ENCODE measurements at places on chromosomes 16 and 17.

GRCh38 chr17:35390156-35390555 is 16.7 kb upstream of the SLFN11 start:
- no peak for DNase-seq
- H3K4me3 ChIP-seq, result no peak overlapping the region
- no peaks in the 10 kb centered on the region for H3K27me3 ChIP-seq
- no peak overlapping the region for H3K27ac ChIP-seq
- no peaks in the 10 kb centered on the region for H3K36me3 ChIP-seq

- no peaks in the 10 kb centered on the region for H3K36me3 ChIP-seq
- H3K27ac ChIP-seq, result peak overlapping the region; percentile 29
- DNase-seq, result no peak
- H3K4me3 ChIP-seq, result no peak overlapping the region
Observed at GRCh38 chr16:81902025-81902424, 109.2 kb downstream of the SDR42E1 start.

DNA sequence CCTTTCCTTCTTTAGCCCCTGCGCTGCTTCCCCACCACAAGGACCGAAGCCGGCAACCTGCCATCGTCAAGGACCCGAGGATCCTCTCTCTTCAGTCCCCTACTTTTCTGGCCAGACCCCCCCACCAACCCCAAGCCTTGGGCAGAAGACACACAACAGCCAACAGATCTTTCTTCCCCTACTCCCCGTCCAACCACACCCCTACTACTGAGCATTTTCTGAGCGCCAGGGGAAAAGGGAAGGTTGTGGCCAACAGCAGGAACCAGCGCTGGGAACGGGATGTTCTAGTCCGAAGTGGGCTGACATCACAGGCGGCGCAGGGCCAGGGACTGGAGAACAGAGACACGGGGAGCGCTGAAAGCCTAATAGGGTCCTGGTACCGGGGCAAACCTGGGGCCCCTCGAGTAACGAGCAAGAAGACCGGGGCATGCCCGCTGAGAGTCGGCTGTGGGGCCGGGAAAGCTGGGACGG is 528 bp downstream of the PER1 start:
- H3K27ac ChIP-seq, result peak overlapping the region; percentile 99
- H3K36me3 ChIP-seq, result peaks cover 39% of the 10 kb centered on the region
- H3K4me3 ChIP-seq, result peak overlapping the region; percentile 81
- H3K27me3 ChIP-seq, result no peaks in the 10 kb centered on the region
- peaks cover 81% of the 10 kb centered on the region for H3K4me1 ChIP-seq

DNA sequence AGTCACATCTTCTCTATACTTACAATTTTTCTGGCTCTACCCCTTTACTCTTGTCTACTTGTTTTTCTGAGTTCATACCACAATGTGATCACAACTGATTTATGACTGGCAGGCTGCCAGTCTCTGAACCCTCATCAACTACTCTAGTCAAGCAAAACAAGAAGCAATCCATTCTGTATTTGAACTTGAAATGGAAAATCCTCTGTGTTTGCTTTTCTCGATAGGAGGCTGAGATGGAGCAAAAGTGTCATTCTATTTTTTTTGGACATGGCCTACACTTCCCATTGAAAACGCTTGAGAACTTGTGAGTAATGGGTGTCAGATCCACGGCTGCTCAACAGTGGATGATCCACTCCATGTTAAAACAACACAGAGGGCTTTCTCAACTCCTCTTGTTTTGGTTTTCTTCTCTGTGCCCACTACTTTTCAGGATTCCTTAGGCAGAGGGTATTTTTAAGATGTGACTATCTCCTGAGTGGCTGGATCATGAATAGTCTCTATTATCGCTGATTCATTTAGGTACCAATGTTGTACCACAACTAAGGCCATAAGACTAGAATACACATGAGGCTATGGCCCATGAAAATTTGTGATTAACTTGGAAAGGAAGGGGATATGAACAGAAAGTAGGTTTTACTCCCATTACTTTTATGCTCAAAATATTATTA is 11.7 kb downstream of the TMEM100 start:
- peaks cover 30% of the 10 kb centered on the region for H3K4me1 ChIP-seq
- no peaks in the 10 kb centered on the region for H3K36me3 ChIP-seq
- DNase-seq, result no peak
- H3K27ac ChIP-seq, result peak overlapping the region; percentile 18
- H3K4me3 ChIP-seq, result no peak overlapping the region
- no peaks in the 10 kb centered on the region for H3K27me3 ChIP-seq

DNA sequence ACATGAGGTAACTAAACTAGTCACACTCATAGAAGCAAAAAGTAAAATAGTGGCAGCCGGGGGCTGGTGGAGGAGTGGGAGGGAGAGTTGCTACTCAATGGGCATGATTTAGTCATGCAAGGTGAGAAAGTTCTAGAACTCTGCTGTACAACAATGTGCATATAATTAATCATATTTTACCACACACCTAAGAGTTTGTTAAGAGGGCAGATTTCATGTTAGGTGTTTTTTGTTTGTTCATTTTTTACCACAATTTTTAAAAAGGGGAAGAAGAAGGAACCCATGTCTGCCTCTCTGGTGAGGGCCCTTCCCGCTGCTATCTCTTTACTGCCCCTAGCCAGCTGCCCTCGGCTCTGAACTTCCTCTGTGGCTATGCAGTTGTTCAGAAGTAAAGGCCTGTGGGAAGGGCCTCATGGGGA is 11.2 kb downstream of the CD300LB start:
- no peaks in the 10 kb centered on the region for H3K36me3 ChIP-seq
- no peak for DNase-seq
- H3K4me1 ChIP-seq, result no peaks in the 10 kb centered on the region
- H3K27ac ChIP-seq, result no peak overlapping the region
- H3K4me3 ChIP-seq, result no peak overlapping the region

- no peak overlapping the region for H3K27ac ChIP-seq
- no peaks in the 10 kb centered on the region for H3K27me3 ChIP-seq
- no peak for DNase-seq
- H3K36me3 ChIP-seq, result peaks cover 35% of the 10 kb centered on the region
- no peaks in the 10 kb centered on the region for H3K4me1 ChIP-seq
Observed at GRCh38 chr16:70665806-70666735, 19.7 kb downstream of the IL34 start.

DNA sequence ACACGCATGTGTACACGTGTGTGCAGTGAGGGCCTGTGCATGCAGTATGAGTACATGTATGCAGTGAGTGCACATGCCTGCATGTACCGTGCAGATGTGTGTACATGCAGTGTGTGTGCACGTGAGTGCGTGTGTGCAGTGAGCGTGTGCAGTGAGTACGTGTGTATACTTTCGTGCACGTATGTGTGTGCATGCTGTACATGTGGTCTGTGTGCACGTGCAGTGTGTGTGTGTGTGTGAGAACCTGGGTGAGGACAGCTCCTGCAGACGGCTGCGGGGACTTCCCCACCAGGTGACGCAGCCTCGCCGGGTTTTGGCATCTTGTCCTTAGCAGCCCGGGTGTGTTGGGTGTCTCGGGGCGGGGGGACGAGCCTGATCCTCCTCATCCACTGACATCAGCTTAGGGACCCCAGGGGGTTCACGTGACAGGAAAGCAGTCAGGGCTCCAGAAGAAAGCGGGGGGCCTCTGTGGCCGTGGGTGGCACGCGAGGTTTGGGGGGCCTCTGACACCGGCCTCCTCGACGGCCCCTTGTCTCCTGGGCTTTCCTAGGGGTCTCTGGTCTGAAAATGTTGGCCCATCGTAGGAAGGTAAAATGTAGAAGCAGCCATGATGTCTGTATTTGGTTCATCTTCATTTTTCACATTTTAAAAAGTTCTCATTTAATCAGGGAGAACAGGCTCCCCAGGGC is 119.6 kb upstream of the ZNF750 start:
- no peak for DNase-seq
- no peak overlapping the region for H3K27ac ChIP-seq
- peaks cover 8% of the 10 kb centered on the region for H3K4me1 ChIP-seq
- H3K4me3 ChIP-seq, result no peak overlapping the region
- no peaks in the 10 kb centered on the region for H3K27me3 ChIP-seq

GRCh38 chr16:16120382-16121184 is 102.7 kb downstream of the ABCC6 start:
- no peak for DNase-seq
- H3K4me3 ChIP-seq, result no peak overlapping the region
- H3K27ac ChIP-seq, result no peak overlapping the region
- H3K4me1 ChIP-seq, result no peaks in the 10 kb centered on the region

GRCh38 chr17:80372456-80372855 is 42.5 kb upstream of the ENDOV start:
- no peaks in the 10 kb centered on the region for H3K4me1 ChIP-seq
- no peaks in the 10 kb centered on the region for H3K27me3 ChIP-seq
- H3K36me3 ChIP-seq, result peaks cover 80% of the 10 kb centered on the region
- no peak overlapping the region for H3K4me3 ChIP-seq
- no peak for DNase-seq
- no peak overlapping the region for H3K27ac ChIP-seq

- H3K4me3 ChIP-seq, result no peak overlapping the region
- no peaks in the 10 kb centered on the region for H3K27me3 ChIP-seq
- DNase-seq, result no peak
- H3K4me1 ChIP-seq, result peaks cover 9% of the 10 kb centered on the region
Observed at GRCh38 chr17:31823014-31823413, 36.0 kb downstream of the COPRS start.

- no peak for DNase-seq
- H3K27me3 ChIP-seq, result no peaks in the 10 kb centered on the region
- no peaks in the 10 kb centered on the region for H3K4me1 ChIP-seq
Observed at GRCh38 chr16:67419502-67419901, 3.2 kb upstream of the ZDHHC1 start.

- H3K27ac ChIP-seq, result no peak overlapping the region
- no peaks in the 10 kb centered on the region for H3K27me3 ChIP-seq
- H3K4me1 ChIP-seq, result no peaks in the 10 kb centered on the region
- DNase-seq, result no peak
Observed at GRCh38 chr17:30449480-30449879, 27.7 kb upstream of the GOSR1 start.

DNA sequence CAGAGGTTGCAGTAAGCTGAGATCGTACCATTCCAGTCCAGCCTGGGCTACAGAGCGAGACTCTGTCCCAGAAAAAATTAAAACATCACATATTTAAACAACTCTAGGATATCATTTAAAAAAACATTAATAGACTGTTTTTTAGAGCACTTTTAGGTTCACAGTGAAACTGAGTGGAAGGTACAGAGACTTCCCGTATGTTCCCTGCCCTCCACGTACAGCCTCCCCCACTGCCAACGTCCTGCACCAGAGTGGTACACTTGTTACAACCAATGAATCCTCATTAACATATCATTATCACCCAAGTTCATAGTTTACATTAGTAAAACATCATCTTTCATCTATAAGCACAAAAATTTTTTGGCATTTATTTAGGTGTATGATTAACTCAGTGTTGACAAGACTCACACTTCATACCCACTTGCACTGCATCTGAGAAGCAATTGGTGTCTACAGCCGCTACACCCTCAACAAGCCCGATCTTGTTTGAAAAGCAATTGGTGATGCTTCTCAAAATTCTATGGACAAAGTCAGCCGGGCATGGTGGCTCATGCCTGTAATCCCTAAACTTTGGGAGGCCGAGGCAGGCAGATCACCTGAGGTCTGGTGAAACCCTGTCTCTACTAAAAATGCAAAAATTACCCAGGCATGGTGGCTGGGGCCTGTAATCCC is 39.9 kb upstream of the STH start:
- H3K27ac ChIP-seq, result no peak overlapping the region
- no peaks in the 10 kb centered on the region for H3K27me3 ChIP-seq
- DNase-seq, result no peak
- H3K36me3 ChIP-seq, result no peaks in the 10 kb centered on the region
- H3K4me3 ChIP-seq, result no peak overlapping the region
- no peaks in the 10 kb centered on the region for H3K4me1 ChIP-seq

GRCh38 chr16:79312502-79312901 is 288.0 kb downstream of the MAF start:
- DNase-seq, result no peak
- no peak overlapping the region for H3K4me3 ChIP-seq
- no peak overlapping the region for H3K27ac ChIP-seq
- H3K4me1 ChIP-seq, result no peaks in the 10 kb centered on the region
- H3K36me3 ChIP-seq, result no peaks in the 10 kb centered on the region

- no peak overlapping the region for H3K4me3 ChIP-seq
- H3K4me1 ChIP-seq, result peaks cover 92% of the 10 kb centered on the region
- H3K27ac ChIP-seq, result peak overlapping the region; percentile 55
- no peaks in the 10 kb centered on the region for H3K27me3 ChIP-seq
- H3K36me3 ChIP-seq, result no peaks in the 10 kb centered on the region
Observed at GRCh38 chr17:27473748-27474609, 17.7 kb downstream of the KSR1 start.

Data from esophagus squamous epithelium (tissue), 5 donors.